ENCODE measurements at places on chromosomes 5 and 9. TPM values are rescaled to one million over a fixed set of nuclear protein-coding genes. Genes with fewer than 3 reads are reported as not detected.

CCNJL gene
- total RNA-seq = under 0.01 TPM

FCN1 gene
- not detected for total RNA-seq

RAB3C gene
- total RNA-seq = under 0.01 TPM

GFRA3 gene
- total RNA-seq = not detected

GAS1 gene
- 13.7 TPM for total RNA-seq

SPINK7 gene
- not detected for total RNA-seq

ARSI gene
- total RNA-seq = 9.4 TPM

PCDHGB4 gene
- total RNA-seq = 12.0 TPM

TIMD4 gene
- total RNA-seq = not detected

CDKN2AIPNL gene
- 15.7 TPM for total RNA-seq

SPINK4 gene
- total RNA-seq = not detected

HTR4 gene
- total RNA-seq = not detected

NKD2 gene
- total RNA-seq = not detected
